T-helper 1 cell (primary cell): ENCODE measurements at places on chromosomes 12 and 14.

DNA sequence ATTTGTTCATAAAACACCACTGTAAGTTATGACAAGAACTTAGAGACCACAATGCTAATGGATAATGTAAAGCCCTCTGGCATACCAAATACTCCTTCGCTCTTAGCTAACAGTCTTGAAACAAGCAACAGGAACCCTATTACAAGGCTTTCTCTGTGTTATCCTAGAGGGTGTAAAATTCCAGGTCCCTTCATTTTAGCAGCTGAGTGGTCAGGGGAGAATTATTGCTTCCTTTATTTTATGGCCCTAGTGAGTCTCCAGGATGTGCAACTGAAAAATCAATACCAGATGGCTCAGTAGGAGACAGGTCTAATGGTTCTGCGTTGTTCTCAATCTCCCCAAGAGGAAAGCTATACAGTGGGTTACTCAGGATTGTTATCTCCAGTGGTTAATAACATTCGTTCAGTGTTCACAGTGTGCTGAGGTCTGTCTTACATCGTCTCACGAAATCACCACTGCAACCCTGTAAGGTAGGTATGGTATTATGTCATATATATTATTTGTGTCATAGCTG, 172.7 kb upstream of the CNOT2 start:
- DNase-seq = no peak

GRCh38 chr14:60514741-60515491, 6.0 kb downstream of the SIX6 start:
- DNase-seq = no peak

GRCh38 chr12:75116646-75117198, 92.9 kb downstream of the KCNC2 start:
- no peak for DNase-seq

- DNase-seq = no peak
Observed at GRCh38 chr12:6936636-6937480, 6.8 kb upstream of the RNU7-1 start.

GRCh38 chr12:116598311-116599284, 39.4 kb downstream of the MAP1LC3B2 start:
- no peak for DNase-seq

GRCh38 chr14:92247341-92247740, 75.6 kb upstream of the SLC24A4 start:
- DNase-seq = no peak

- no peak for DNase-seq
Observed at GRCh38 chr12:6963791-6964413, 6.6 kb downstream of the PHB2 start.

- peak; percentile 71 for DNase-seq
Observed at GRCh38 chr12:31736472-31736871, 7.7 kb upstream of the AMN1 start.

- DNase-seq = no peak
Observed at GRCh38 chr14:100158566-100159093, 815 bp downstream of the DEGS2 start.

DNA sequence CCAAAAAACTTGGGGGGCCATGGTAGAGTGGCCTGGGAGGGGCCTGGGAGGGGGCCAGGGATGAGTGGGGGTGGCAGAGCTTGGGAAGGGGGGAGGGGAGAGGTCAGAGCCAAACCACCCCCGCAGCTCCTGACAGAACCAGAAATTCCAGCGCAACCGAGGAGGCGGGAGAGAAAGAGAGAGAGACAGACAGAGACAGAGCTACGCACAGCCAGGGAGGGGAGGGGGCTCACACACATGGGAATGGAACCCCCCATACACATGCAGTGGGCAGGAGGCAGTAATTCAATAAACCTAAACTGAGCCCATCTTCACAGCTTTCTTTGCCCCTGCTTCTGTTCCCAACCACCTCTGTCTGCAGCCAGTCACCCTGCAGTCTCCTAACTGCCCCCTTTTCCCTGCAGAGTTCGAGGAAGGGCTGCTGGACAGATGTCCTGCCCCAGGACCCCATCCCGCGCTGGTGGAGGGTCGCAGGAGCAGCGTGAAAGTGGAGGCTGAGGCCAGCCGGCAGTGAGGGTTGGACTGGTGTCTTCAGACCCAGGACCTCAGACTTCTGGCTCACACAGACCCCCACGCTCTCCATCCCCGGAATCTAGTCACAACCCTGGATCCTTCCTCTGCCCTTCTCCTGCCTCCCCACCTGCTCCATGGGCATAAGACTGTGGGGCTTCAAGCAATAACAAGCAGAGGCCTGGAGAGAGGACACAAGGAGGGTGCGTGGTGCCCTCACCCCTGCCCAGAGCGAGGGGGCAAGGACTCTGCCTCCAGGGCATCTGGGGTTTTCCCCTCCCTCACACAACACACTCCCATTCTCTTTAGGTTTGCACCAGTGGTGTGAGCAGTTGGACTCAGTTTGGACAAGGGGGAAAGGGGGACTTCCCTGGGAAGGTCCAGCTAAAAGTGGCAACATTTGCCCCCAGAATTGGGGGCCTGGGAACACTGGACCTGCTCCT, 5.6 kb downstream of the NAB2 start:
- DNase-seq = no peak

- DNase-seq = no peak
Observed at GRCh38 chr12:116773276-116773731, 35.2 kb downstream of the RNFT2 start.

DNA sequence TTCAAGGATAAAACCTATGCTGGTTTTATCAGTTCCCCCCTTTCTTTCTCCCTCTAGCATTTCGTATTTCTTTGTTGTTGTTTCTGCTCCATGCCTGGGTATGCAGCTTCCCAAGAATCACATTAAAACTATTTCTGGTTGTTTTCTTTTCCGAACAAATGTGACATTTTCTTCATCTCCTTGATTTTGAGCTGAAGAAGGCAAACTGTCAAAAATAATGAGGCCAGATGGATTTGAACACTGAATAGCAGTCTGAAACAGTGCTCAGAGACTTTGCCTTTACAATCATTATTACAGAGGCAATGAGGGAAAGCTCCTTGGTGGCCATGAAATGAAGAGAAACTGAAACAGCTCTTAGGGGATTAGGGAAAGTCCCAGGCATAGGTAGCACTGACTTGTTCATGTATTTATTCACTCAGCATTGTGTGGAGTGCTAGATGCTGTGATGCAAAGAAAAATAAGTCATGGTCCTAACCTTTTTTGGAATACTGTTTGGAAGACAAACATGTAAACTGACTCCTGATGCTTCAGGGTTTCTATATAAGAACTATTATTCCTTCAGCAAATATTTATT, 319.5 kb downstream of the FUT8 start:
- DNase-seq = peak; percentile 61

GRCh38 chr14:25406818-25407217, 356.9 kb upstream of the STXBP6 start:
- DNase-seq = no peak

DNA sequence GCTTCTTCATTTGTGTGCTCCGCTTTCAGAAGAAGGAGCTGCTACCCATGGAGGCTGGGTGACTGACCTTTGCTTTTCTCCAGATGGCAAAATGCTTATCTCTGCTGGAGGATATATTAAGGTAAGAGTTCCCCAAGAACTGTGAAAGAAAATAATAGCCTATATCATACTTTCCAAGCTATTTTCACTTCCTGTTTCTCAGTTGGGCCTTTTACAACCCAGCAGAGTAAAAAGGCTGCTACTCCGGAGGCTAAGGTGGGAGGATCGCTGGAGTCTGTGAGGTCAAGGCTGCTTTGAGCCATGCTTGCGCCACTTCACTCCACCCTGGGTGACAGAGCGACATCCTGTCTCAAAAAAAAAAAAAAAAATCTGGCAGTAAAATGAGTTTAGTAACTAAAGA, 82.1 kb downstream of the APAF1 start:
- no peak for DNase-seq

DNA sequence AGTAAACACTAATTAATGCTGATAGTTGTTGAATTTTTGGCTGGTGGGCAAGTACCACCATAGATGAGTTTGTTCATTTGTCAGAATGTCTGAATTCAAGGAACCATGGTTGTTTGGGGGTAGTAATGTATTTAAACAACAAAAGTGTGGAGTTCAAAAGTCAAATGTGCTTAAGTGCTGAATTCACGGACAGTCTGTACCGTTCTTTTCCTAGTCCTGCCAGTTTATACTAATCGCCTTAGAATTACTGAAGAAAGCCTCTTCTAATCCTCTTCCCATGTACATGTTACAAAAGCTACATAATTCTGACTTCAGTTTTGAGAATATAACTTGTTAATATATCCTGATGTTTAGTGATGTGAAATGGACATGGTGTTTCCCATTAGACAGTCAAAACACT, 2.7 kb downstream of the NAA25 start:
- no peak for DNase-seq

DNA sequence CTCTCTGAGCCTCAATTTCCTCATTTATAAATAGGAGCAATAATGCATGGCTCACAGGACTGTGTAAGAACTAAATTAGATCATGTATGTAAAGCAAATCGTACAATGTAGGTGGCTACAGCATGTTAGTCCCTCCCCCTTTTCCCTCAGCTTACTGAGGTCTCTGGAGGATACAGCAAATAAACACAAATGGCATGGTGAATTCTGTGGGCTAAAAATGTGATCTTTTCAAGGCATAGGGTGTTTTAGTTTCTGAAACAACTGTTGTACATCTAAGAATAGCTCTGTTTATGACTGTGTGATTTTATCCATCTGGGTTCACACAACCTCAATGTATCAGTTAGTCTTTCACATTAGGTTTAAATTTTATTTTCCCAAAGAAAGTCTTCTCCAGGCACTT, 121.2 kb upstream of the PLEKHG7 start:
- no peak for DNase-seq

DNA sequence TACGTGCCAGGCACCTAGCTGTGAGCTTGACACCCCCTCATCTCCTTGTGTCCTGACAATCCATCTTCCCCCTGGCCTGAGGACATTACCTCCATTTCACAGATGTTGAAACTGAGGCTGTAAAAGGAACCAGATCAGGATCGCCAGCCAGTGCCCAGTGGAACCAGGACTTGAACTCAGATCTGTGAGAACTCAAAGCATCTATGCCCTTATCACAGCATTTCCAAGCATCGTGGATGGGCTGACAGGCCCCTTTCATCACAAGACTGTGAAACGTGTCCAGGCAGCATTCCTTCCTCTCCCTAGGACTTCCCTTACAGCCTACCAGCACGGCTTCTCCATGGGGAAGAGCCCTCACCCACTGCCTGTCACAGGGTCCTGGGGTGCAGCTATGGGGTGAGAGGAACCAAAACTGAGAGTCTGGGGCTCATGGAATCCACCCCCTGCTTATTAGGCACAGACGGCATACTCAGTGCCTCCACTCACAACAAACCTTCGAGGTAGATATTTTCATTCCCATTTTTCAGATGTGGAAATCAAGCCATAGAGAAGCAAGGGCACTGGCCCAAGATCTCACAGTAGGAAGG, 26.9 kb downstream of the CMKLR1 start:
- DNase-seq = no peak

GRCh38 chr14:95134304-95134933, 22.9 kb downstream of the DICER1 start:
- no peak for DNase-seq

- DNase-seq = no peak
Observed at GRCh38 chr12:81588235-81589008, 170.7 kb downstream of the PPFIA2 start.

- DNase-seq = no peak
Observed at GRCh38 chr14:39984323-39984722, 552.1 kb upstream of the FBXO33 start.

- no peak for DNase-seq
Observed at GRCh38 chr12:10069976-10070375, 28.8 kb downstream of the CLEC1A start.

- DNase-seq = no peak
Observed at GRCh38 chr14:88104710-88105109, 99.8 kb downstream of the GPR65 start.

DNA sequence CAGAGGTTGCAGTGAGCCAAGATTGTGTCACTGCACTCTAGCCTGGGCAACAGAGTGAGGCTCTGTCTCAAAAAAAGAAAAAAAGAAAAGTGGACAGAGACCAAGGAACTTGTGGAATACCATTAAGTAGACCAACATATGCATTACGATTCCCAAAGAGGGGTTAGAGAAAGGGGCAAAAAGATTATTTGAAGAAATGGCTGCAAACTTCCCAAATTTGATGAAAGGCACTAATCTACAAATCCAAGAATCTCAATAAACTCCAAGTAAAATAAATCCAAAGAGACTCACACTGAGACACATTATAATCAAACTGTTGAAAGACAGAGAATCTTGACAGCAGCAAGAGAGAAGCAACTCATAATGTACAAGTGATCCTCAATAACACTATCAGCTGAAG, 4.8 kb upstream of the OXA1L start:
- no peak for DNase-seq
